ENCODE measurements at places on chromosomes 12 and 14. TPM values are rescaled to one million over a fixed set of nuclear protein-coding genes. Genes with fewer than 3 reads are reported as not detected.

- DNase-seq: no peak
Measured at GRCh38 chr14:58213176-58213575, 13.2 kb downstream of the ACTR10 start.

DNA sequence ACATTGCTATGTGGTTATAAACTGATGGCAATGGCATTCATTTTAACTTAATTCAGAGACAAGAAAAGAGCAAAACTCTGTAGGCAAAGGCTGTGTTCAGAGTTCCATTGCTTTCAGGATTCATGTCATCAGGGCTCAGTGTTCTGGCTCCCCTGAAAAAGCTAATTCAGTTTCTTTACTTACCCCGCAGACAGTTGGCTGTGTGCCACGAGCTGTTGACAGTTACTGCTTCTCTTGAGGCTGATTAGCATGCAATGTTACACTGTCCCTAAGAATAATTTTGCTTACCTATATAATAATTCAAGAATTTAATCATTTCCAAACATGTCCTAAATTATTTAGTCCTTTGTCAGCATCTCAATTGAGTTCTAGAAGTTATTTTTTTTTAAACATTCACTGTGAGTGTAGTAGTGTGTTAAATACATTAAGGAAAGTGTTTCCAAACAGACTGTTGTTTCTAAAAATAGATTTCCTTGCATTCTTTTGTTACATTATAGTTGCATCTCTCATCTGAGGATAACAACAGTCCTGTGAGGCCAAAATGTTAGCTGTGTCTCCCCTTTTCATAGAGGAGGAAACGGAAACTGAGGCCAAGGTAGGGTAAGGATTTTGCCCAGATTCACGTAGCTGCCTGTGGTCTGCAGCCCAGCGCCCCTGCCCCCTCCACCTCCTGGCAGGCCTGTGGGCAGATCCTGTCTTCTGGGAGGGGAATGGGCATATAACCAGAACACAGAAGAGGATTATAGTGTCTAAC lies 98.6 kb downstream of the PELI2 start:
- DNase-seq: no peak

- no peak for DNase-seq
Measured at GRCh38 chr14:58565832-58566231, 71.9 kb upstream of the DACT1 start.

- DNase-seq: no peak
Measured at GRCh38 chr14:74910556-74910955, 12.5 kb downstream of the RPS6KL1 start.

GRCh38 chr12:16300736-16301135 lies 23.3 kb upstream of the SLC15A5 start:
- no peak for DNase-seq

- no peak for DNase-seq
Measured at GRCh38 chr14:95045106-95045701, 112.1 kb downstream of the DICER1 start.

Gene TMEM121
- total RNA-seq: 27.5 TPM

Gene KRT6A
- total RNA-seq: 61.2 TPM

Gene CIDEB
- not detected for total RNA-seq

GRCh38 chr14:103507751-103508150 lies 14.9 kb downstream of the CKB start:
- no peak for DNase-seq

DNA sequence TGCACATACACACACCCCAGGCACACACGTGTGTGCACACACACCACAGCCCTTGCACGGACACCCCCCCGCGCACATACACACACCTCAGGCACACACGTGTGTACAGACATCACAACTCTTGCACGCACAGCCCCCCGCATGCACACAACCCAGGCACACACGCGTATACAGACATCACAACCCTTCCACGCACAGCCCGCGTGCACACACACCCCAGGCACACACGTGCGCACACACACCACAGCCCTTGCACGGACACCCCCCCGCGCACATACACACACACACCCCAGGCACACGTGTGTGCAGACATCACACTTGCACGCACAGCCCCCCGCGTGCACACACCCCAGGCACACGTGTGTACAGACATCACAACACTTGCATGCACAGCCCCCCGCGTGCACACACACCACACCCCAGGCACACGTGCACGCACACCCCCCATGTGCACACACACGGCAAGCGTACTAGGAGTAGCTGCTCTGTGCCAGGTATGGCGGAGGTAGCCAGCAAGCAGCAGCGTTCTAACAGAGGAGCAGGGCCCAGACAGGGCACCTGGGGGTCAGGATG lies 18.2 kb upstream of the ANKLE2 start:
- no peak for DNase-seq

DNA sequence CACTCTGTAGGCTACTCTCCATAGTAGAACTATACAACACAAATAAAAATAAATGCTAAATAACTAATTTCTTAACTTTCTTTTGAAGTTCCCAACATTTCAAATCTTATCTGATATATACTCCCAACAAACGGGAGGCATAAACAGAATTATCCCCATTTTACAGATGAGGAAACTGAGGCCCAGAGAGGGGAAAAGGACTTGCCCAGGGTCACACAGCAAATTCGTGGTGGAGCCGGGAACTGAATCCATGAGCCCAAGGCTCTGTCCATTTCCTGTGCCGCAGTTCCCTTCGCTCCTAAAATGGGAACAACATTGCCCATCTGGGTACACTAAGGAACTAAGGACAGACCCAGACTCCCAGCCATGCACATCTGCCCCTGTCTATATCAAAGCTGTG lies 12.2 kb downstream of the ZNF384 start:
- no peak for DNase-seq

- DNase-seq: no peak
Measured at GRCh38 chr12:92601680-92602079, 101.1 kb upstream of the PLEKHG7 start.

Gene GLT1D1
- not detected for total RNA-seq

- no peak for DNase-seq
Measured at GRCh38 chr12:93022603-93023340, 93.7 kb upstream of the EEA1 start.

DNA sequence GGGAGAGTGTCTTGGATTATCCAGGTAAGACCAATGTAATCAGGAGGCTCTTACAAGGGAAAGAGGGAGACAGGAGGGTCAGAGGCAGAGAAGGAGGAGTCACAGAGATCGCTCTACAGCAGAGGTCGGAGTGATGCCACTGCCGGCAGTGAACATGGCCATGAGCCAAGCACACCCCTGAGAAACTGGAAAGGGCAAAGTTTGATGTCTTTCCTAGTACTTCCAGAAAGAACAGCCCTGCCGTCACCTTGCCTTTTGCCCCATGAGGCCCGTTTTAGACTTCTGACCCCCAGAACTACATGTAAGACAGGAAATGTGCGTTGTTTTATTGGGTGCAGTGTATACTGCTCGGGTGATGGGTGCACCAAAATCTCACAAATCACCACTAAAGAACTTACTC lies 133.7 kb downstream of the CALM1 start:
- DNase-seq: no peak

Gene SLC6A13
- total RNA-seq: not detected

DNA sequence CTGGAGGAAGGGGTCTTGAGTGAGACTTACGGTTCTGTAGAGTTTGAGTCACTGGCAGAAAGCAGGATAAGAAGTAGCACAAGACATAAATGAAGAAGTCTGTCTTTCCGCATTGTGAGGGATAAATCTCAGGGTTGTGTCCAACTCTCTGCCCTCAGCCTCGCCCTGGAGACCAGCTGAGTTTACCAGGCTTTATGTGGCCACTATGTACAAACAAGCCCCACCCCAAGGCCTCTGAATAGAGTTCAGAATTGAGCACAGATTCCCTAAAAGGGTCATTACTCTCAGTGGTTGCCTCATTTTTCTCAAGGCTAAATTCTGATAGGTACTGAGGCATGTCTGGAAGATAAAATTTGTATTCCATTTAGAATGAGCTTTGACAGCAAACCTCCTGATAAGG lies at the start of gene PZP:
Gene PZP (minus strand): TSS at position 167 of the 400 bp plus-strand sequence. CDS start 54 bp downstream, at position 113.
- DNase-seq: no peak

GRCh38 chr12:59867689-59868088 lies 271.9 kb downstream of the SLC16A7 start:
- no peak for DNase-seq

Gene GPR132
- 0.04 TPM for total RNA-seq

Gene VEZT
- total RNA-seq: 85.9 TPM

GRCh38 chr12:125907351-125907750 lies 842.1 kb downstream of the AACS start:
- DNase-seq: no peak

- DNase-seq: no peak
Measured at GRCh38 chr12:61798778-61799177, 461.4 kb upstream of the USP15 start.

GRCh38 chr14:39593377-39593776 lies 161.1 kb upstream of the FBXO33 start:
- DNase-seq: peak; percentile 23

GRCh38 chr12:39125566-39125965 lies 220.2 kb upstream of the CPNE8 start:
- peak; percentile 28 for DNase-seq

- DNase-seq: no peak
Measured at GRCh38 chr12:81811061-81811777, 52.1 kb upstream of the PPFIA2 start.

DNA sequence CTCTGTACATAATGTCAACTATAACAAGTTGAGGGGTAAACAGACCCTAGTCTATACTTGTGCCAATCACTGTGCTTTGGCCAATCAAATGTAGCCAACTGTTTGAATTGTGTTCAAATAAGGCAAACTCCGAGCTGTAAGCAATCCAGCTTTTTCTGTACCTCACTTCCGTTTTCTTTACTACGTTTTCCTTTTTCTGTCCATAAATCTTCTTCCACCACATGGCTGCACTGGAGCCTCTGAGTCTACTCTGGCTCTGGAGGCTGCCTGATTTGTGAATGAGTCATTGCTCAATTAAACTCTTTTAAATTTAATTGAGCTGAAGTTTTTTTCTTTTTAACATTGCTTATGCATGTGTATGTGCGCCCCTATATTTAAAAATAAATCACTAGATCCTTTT lies 29.7 kb downstream of the CLEC1A start:
- no peak for DNase-seq

GRCh38 chr12:82470906-82471512 lies 112.7 kb downstream of the METTL25 start:
- no peak for DNase-seq

Gene NELL2
- total RNA-seq: 0.80 TPM

GRCh38 chr14:73125169-73125588 lies 11.1 kb upstream of the PSEN1 start:
- no peak for DNase-seq

Gene TAS2R7
- not detected for total RNA-seq

Gene BMP4
- 8.7 TPM for total RNA-seq

- DNase-seq: peak; percentile 38
Measured at GRCh38 chr12:3046441-3047200, 30.6 kb upstream of the TSPAN9 start.

Gene KLRC2
- total RNA-seq: not detected

GRCh38 chr14:49972131-49972671 lies 79.3 kb downstream of the ARF6 start:
- peak; percentile 90 for DNase-seq
